ENCODE measurements at places on chromosomes 4 and X.

- no peak for DNase-seq
Observed at GRCh38 chrX:6885909-6886308, 261.6 kb upstream of the STS start.

DNA sequence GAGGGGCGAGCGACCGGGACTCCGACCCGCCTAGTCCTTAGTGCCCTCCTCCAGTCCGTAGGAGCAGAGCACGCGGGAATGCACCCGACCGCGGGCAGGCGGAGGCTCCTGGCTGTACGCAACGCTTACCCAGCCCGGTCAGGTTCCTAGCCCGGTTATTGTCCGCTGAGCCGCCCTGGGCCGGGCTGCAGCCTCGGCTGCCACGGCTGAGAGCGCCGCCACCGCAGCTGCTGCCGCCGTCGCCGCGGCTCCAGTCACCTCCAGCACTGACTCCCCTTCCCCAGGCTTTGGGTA is at the start of gene AMER1:
Gene AMER1 (minus strand): TSS at position 268 of the 294 bp plus-strand sequence. CDS start 12,422 bp downstream, outside the sequence.
- DNase-seq: no peak

GRCh38 chr4:112253382-112254000 is 21.9 kb downstream of the AP1AR start:
- DNase-seq: no peak

- peak; percentile 66 for DNase-seq
Observed at GRCh38 chr4:98517218-98518021, 141.0 kb downstream of the TSPAN5 start.

- no peak for DNase-seq
Observed at GRCh38 chrX:30904186-30904585, 15.1 kb upstream of the TAB3 start.

- DNase-seq: no peak
Observed at GRCh38 chr4:74618166-74618565, 173.2 kb downstream of the AREG start.

DNA sequence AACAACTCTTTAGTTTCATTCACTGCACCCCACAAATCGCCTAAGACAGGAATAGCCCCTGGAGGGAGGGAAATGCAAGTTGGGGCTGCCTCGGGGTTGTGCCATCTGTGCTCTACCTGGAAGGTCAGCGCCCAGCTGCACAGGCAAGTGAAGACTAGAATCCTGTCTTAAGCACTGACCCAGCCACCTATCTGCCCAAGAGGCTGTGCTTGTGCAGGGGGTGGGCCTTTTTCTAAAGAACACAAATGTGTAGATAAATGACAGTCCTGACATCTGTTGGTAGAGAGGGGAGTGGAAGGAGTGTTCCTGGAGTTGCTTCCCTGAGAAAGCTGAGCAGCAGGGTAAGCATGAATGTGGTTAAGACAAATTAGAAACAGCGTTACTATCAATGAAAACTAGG is 15.7 kb downstream of the ZNF518B start:
- DNase-seq: no peak

DNA sequence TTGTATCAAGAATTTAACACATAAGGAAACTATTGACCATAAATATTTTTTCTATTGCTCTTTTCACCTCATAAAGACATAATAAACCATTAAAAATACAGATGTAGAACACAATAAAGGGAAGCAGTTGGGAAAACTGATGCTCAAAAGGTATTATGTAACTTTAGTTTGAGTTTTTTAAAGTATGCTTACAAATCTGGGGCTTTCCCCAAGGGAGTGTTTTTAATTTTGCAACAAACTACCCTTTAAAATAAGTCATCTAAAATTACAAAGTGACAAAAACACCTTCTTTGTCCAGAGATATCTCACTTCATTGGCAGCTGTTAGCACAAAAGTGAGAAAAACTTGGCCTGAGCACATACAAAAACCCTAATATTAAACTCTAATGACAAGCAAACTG is 55.0 kb downstream of the PRDM5 start:
- DNase-seq: no peak

GRCh38 chr4:155539746-155540145 is 126.9 kb upstream of the GUCY1A1 start:
- DNase-seq: no peak

DNA sequence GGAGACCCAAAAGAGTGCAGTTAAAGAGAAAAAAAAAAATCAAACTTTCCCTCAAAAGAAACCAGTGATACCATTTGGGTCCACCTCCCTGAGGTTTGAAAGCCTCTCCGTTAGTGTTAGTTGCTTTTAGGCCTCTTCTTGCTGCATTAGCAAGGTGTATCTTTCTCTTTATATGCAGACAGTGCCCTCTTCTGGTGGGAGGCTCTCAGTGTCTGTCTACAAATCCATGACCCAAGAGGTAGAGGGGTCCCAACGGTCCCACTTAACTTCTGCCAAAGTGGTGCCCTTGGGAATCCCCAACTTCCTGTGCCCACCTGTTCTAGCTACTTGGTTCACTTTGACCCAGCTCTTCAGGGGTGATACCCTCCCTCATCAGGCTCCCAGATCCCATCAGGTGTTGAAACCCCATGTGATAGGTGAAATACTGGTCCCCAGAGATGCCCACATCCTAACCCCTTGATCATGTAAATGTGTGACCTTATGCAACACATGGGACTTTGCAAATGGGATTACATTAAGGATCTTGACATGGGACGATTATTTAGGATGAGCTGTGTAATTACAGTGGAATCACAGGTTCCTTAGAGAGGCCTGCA is 63.7 kb upstream of the CD99 start:
- peak; percentile 60 for DNase-seq

- peak; percentile 3 for DNase-seq
Observed at GRCh38 chr4:128359422-128359821, 71.8 kb upstream of the PGRMC2 start.

DNA sequence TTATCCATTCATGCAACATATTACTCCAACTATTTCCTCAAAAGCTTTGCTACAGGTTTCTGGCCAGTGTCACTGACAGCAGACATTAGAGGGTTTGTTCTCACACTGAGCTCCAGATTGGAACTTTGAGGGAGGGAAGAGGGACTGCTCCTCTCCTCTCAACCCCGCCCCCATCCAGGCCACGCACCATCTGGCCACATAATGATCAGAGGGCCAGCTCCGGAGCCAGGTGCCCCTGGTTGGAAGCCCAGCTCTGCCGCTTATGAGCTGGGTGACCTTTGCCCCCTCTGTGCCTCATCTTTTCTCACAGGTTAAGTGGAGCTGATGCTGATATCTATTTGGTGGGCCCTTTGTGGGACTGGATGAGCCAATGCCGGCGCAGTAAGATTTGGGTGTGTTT is 55.8 kb downstream of the C4orf50 start:
- no peak for DNase-seq

GRCh38 chrX:137352101-137352660 is 213.7 kb upstream of the ZIC3 start:
- DNase-seq: no peak

- DNase-seq: no peak
Observed at GRCh38 chr4:186881521-186882220, 158.0 kb upstream of the FAT1 start.

DNA sequence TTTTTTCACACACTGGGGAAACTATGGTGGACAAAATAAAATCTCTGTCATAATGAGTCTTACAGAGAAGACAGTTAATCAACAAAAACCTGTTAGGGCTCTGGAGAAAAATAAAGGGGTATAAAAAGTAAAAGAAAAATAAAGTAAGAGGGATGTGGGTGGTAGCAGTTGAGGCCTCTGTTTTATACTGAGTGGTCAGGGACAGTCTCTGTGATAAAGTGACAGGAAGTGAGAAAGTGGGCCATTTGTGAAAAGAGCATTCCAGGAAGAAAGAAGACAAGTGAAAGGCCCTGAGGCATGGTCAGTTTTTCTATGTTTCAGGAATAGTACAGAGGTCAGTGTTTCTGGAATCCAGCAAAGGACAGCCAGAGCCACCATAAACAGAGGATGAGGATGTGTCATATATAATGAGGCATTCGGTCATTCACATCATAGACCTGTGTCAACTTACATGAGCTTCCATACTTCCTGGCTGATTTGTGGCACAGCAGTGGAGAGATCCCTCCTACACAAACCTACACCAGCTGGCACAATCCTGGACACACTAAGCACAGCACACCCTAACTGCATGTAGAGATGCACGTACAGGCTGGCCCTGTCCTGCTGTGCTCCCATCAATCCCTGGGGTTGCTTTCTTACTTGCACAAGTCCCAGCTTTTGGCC is 64.4 kb upstream of the NAP1L5 start:
- DNase-seq: no peak

- DNase-seq: peak; percentile 20
Observed at GRCh38 chr4:123479944-123480343, 83.3 kb downstream of the SPRY1 start.

GRCh38 chr4:569958-570667 is 6.0 kb downstream of the TMEM271 start:
- DNase-seq: no peak

DNA sequence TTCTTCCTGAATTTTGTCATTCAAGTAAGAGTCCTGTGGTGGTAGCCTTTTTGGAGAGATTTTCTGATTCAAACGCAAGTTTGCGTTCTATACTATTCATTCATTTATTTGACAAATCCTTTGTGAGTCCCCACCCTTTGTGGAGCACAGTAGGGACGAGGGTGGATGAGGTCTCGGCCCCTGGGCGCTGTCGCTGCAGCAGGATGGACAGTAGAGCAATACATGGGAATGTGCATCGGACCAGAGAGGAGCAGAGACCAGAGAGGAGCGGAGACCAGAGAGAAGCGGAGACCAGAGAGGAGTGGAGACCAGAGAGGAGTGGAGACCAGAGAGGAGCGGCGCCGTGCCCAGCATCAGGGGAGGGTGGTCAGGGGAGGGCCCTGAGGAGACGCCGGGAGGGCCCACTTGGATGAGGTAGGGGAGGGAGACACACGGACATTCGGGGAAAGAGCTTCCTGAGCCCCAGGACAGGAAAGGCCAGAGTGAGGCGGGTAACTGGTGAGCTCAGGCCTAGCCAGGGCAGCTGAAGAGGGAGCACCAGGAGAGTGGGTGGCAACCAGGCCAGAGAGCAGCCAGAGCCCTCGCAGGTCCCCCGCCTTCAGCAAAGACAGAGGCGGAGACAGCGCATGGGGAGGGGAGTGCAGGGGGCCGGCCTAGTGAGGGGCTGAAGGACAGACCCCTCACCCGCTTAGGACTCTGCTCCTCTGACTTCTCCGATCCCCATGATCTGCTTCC is 67.3 kb downstream of the NAT8L start:
- DNase-seq: no peak

GRCh38 chr4:85725721-85726170 is 250.8 kb downstream of the ARHGAP24 start:
- no peak for DNase-seq

DNA sequence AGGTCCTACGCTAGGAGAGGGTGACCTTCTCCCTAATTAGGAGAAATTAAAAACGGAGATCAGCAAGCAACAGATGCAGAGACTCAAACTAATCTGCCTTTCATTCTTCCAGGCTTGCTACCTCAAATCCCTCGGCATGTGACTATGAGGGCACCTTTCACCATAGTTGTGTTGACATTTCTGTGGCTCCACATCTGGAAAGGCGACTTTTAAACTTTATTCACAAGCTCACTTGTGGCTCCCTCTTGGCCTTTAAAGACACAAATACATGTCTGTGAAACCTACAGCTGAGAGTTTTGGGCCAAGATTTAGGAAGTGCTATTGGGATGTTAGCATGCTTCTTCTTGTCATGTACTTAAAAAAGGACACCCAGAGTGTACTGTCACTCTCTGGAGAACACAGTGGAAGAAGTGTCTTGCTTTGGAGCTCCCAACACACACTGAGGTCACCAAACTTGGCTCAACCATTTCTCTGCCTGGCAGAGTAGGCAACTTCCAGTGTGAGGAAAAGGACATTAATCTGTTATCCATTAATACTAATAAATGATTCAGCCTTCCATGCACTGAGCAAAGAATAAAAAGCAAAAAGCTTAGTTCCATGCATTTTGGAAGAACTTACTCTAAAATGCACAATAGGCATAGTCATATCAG is 60.1 kb downstream of the LDB2 start:
- DNase-seq: no peak

DNA sequence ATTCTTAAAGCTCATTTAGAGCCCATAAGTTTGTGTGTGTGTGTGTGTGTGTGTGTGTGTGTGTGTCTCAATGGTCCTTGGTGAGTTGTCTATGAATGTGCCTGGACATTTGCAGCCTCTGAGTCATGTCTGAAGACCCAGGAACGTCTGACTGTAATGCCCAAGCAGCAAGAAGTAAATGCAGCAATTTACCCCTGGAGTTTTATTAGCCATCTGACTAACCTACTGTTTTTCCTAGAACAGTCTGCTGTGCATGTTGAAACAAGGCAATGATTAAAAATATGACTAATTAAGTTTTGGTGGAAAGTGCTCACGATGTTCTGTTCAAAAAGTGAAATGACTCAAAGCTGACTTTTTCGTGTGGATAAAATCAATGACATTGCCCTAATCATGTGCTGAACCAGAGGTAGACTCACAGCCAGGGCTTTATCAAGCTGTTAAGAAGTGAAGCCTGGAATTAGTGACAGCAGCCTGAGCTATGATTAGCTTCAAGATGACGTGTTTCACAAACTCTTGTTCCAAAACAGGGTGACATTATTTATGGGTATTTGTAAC is 201.6 kb downstream of the CPE start:
- DNase-seq: peak; percentile 51

DNA sequence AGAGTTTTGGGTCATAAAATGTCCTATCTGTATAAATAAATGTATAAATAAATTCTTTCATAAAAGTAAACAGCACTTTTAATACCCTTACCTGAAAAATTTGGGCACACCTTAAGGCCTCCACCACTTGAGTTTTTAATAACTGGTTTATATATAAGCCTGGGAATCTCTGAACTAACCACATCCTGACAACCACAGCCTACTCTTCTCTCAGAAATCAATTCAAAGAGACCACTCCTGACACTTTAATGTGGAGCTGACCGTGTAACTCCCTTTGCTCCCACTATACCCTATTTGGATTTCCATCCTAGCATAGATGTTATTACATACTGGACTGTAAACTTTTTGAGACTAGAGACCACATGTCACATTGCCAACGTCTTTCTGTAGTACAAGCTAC is 3.5 kb downstream of the FBXL5 start:
- DNase-seq: peak; percentile 6

GRCh38 chr4:5259471-5259870 is 208.2 kb downstream of the STK32B start:
- DNase-seq: no peak

DNA sequence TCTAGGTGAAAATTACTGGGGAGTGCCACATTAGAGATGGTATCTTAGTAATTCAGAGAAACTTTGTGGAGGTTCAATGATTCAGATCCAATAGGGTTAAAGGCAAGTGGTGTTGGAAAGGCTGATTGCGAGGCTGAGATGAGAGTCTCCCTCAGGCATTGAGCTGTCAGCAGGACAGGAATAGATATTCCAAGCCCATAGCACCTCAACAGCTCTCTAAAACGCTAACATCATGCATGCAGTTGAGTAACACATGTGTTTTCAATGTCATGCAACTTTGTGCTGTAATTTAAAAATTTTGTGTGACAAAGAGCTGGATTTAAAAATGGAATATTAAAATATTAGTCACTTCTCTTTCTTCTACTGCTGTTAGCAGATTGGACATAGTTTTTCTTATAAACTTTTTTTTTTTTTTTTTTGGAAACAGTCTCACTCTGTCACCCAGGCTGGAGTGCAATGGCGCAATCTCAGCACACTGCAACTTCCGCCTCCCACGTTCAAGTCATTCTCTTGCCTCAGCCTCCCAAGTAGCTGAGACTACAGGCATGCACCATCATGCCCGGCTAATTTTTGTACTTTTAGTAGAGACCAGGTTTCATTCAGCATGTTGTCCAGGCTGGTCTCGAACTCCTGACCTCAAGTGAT is 173.5 kb upstream of the C1QTNF7 start:
- no peak for DNase-seq

Measured in activated CD4-positive, alpha-beta T cell treated with anti-CD3 and anti-CD28 coated beads, Interleukin-10, Interleukin-2, amounts not matched to agents 100 ng/mL and 50 ng/mL, durations not matched to agents 16 hours and 8 hours (primary cell).